Amniotic epithelial cell (primary cell): ENCODE measurements at places on chromosomes 1 and 21.
A peak's percentile ranks its signal among the peaks of the same experiment; 100 is the strongest.

GRCh38 chr1:195898373-195898772 is 709.9 kb downstream of the KCNT2 start:
- DNase-seq, result no peak

DNA sequence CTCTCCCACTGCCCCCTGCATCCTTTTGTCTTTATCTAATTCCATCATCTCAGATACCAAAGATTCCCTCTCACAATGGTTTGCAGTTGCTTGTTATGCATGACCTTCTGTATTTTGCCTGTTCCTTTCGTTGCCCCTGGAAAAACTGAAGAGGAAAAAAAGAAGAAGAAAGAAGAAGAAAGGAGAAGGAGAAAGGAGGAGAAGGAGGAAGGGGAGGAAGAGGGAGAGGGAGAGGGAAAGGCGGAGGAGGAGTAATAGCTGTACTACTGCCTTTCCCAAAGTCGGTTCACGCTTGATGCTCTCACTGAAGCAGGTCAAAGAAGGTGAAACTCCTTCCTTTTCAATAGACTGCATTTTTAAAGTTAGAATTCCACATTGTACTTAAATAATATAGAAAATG is 513.8 kb downstream of the PTPRC start:
- DNase-seq, result no peak

DNA sequence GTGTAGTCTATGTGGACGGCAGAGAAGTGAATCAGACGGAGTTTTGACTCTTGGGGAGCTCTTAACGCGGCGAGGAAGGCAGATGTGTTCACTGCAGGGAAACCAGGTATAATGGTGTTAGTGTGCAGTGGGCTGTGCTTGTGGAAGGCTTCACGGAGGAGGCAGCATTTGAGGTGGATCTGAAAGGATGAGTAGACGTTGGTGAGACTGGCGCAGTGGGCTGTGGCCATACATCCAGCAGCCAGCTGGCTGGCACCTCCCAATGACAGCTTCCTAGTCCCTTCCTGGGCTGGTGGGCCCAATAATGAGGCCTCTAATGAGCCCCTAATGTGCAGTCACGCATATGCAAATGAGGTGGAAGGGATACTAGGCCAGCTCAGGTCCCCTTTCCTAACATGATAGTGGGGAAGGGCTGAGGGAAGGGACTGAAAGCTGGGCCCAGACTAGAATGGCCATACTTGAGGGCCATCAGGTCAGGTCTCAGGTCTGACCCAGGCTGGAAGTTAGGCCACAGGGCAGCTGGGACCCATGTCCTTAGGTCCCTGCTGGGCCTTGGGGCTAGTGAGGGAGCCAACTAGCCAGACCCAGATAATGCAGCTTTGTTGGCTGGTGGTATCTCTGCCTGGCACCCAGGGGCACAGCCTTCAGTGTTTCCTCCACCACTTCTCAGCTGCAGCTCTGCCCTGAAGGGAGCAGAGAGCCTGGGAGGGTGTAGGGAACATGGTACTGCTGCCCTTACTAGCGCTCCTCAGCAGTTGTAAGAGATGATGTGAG is 3.8 kb downstream of the MAP7D1 start:
- DNase-seq, result no peak

GRCh38 chr1:5891736-5892135 is 100.5 kb downstream of the NPHP4 start:
- DNase-seq, result peak; percentile 53

DNA sequence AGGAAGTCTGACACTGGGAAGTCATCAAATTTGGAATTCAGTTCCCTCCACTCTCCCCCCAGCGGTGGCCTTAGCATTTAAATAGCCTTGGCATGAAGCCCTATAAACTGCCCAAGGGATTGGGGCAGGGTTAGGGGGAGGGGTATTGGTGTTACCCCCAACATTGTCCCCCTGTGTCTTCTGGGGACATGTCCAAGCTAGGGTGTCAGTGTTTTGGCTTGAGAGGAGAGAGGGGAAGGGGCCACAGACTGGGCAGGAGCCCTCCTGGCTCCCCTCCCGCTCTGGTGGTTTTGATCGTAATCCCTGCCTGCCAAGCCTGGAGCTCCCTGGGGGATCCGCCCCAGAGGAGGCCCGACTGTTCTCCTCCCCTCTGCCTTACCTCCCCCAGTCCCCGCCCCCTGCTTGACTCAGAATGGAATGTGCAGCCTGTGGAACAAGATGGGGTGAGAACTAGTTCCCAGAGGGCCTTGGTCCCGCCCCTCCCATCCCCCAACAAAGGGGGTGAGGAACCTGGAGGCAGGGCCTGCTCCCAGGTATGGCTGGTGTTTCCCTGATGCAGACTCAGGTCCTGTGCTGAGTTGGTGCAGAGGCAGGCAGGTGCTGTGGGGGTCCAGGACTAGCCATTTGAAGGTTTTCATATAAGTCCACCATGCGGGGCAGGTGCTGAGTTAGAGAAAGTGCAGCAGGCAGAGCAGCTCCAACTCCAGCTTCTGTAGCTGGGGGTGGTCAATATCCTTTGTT is 7.4 kb downstream of the SOX13 start:
- DNase-seq, result peak; percentile 94

GRCh38 chr1:30523055-30524020 is 200.0 kb downstream of the MATN1 start:
- peak; percentile 86 for DNase-seq

- DNase-seq, result no peak
Observed at GRCh38 chr1:163120372-163120771, 51.2 kb downstream of the RGS4 start.

DNA sequence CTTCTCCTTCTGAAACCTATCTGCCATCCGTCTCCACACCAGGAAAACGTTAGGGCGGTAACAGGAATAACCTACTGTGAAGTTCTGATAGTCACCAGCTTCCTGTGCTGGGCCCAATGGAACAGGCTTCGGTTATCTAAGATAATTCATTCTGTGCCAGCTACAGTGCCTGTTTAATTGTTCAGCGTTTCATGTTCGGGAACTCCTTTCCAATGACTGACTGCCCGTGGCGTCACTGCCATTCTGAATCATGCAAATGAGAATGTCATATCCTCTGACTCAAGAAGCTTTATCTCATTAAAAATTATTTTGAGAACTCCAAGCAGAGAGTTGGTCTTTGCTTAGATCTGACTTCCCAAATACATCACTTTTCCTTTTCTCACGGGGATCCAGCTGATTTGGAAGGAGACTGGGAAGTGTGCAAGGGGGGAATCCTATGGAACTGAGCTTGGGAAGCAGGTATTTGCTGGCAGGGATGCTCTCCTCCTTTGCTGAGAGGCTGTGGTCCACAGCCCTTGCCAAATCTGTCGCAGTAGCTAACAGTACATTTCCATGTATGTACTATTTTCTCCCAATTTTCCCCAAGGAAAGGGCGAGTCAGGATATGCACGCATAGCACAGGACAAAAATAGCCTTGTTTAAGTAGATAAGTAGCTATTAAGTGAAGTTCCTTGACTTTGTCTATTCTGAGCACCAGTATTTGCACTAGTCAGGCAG is 358.7 kb downstream of the LTN1 start:
- DNase-seq, result peak; percentile 76

- DNase-seq, result peak; percentile 55
Observed at GRCh38 chr21:39669976-39670661, 57.4 kb downstream of the B3GALT5 start.

GRCh38 chr1:224106568-224107281 is 7.2 kb upstream of the FBXO28 start:
- peak; percentile 64 for DNase-seq

GRCh38 chr1:160116283-160117147 is 956 bp downstream of the ATP1A2 start:
- DNase-seq, result peak; percentile 70

GRCh38 chr1:79539001-79539400 is 532.5 kb upstream of the ADGRL4 start:
- DNase-seq, result no peak

- DNase-seq, result no peak
Observed at GRCh38 chr1:24382165-24382577, 31.4 kb downstream of the STPG1 start.

- no peak for DNase-seq
Observed at GRCh38 chr21:33949516-33950430, 34.2 kb upstream of the ATP5PO start.

DNA sequence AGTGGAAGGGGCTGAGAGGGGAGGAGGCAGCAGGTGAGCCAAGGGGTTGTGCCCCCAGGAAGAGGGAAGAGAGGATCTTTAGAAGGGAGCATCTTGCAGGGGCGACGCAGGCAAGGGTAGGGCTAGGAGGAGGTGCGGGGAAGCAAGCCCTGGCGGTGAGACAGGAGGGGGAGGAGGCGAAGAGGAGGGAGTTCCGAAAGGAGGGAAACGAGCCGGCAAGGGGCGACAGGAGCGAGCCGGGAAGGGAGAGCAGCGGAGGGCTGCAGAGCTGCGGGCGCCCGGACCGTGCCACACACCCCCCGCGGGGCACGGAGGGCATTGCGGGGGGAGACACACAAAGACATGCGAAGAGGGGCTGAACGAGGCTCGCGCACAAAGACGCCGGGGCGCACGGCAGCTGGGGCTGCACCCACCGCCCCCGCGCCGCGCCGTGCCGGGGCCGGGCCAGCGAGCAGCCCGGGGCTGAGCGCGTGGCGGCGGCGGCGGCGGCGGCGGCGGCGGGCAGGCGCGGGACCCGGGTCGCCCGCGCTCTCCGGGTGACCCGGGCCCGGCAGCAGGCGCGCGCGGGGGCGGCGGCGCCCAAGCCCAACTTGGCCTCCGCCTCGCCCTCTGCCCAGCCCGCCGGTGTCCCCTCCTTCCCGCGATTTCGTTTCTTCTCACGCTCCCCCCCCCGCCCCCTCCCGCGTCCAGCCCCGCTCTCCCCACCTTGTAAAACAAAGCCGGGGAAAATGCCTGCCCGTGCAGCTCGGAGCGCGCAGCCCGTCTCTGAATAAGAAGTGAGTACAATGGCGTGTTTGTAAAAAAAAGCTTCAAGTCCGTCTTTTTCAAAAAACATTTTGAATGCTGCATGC is at the start of gene KCNK2:
Gene KCNK2, plus strand, starts transcription at position 206 of the 851 bp plus-strand sequence. CDS start 649 bp downstream, outside the sequence.
- DNase-seq, result no peak

DNA sequence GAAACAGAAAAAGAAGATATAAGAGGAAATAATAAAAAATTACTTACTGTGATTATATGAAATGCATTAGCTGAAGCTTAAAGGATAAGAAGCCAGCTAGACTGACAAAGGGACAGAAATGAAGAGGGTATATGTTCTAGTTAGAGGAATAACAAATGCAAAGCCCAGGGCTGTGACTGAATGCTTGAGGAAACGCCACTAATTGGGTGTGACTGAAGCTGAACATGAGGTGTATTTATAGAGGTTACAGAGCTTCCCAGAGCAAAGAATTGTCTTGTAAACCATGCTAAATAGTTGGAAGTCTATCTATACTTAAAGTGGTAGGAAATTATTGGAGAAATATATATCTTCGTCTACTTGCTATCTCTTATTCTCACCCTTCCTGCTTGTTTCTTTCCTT is 77.7 kb upstream of the PLPPR5 start:
- no peak for DNase-seq

GRCh38 chr1:41225495-41225894 is 16.6 kb downstream of the SCMH1 start:
- DNase-seq, result no peak

GRCh38 chr1:228321895-228322294 is 84.7 kb downstream of the TRIM11 start:
- no peak for DNase-seq

DNA sequence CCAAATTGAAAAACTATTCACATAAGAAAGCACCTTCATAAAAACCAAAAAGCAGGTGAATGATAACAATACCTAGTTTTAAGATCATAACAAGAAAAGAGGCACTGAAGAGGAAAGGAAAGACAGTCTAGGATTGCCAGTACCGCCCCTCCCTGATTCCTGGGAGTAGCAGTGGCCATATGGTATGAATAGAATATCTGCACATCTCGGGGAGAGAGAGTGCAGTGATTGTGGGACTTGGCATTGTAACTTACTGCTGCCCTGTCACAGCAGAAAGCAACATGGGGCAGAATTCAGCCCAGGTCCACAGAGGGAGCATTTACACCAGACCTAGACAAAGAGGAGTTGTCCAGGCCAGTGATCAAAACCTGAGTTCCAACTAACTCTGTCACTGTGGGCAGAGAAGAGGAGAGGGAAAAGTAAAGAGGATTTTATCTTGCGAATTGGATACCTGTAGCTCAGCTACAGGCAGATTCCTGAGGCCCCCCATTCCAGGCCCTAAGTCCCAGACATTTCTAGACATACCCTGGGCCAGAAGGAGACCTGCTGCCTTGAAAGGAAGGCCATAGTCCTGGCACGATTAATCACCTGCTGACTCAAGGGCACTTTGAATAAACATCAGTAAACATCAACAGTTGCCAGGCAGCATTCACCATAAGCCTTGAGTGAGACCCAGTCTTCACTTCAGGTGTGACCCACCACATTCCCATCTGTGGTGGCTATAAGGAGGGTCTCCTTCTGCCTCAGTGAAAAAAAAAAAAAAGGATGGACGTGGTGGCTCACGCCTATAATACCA is 397.5 kb downstream of the TGFB2 start:
- DNase-seq, result peak; percentile 37

DNA sequence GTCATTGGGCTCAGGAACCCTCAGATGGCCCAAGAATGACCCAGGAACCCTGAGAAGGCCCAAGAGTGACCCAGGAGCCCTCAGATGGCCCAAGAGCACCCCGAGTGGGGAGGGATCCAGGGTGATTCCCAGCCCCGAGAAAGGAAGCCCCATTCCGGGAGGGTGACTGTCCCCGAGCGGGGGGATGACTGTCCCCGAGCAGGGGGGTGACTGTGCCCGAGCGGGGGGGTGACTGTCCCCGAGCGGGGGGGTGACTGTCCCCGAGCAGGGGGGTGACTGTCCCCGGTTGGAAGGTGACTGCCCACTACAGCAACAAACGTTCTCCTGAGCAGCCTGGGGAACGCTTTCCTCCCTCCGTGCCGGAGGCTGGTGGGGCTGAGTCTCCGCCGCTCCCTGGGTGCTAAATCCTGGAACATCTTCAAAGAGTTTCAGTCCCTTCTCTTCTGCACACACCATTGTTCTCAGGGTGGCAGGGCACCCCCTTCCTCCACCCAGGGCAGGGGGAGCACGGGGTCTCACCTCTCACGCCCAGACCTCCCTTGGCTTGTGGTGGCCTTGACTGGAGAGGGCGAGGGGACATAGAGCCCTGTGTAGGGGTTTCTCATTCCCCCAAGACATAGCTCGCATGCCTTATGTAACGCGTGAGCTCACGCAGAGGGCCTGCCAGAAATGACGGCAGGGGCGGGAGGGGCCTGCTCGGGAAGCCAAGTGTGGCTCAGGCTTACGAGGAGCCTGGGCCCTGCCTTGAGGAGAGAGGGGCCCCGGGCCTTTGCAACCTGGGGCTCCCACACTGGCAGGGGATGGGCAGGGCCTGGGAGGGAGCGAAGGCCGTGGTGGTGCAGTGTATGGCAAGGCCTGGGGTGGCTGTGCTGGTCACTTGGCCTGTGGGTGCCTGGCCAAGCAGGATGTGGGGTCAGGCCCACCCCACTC is 14.3 kb upstream of the SKI start:
- peak; percentile 65 for DNase-seq
